ENCODE measurements at places on chromosomes 3 and 15.

DNA sequence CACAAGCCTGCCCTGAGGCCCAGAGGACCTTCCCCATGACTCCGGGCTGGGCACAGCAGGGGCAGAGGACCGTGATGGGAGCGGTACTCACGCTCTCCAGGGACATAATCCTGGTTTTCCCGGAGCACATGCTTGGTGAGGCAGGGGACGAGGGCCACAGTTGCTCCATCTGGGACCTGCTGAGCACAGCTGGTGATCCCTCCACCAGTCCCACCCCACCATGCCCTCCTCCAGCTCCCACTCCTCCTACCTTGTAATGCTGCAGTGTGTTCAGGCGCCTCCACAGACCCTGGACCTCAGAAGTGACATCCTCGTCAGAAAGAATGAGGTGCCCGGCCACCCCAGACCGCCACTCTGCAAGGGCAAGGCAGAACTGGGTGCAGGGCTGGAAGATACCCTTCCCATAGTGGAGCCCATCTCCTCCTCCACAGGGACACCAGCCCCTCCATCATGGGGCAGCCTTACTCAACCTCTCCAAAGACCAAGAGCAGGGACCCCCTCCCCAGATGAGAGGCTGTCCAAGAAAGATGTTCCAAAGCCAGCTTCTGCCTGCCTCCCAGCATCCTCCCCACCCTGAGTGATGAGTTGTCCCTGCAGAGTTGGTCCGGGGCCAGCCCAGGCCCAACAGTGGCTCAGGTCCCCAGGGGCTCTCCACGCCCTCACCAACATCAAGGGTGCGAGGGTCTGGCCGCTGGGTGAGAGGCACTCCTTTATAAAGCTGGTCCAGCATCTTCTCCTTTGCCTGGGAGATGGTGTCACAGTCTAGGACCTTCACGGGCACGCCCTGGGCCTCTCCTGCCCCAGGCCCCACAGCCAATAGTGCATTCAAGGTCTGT is 19.5 kb downstream of the PLXNB1 start:
- no peak for DNase-seq

DNA sequence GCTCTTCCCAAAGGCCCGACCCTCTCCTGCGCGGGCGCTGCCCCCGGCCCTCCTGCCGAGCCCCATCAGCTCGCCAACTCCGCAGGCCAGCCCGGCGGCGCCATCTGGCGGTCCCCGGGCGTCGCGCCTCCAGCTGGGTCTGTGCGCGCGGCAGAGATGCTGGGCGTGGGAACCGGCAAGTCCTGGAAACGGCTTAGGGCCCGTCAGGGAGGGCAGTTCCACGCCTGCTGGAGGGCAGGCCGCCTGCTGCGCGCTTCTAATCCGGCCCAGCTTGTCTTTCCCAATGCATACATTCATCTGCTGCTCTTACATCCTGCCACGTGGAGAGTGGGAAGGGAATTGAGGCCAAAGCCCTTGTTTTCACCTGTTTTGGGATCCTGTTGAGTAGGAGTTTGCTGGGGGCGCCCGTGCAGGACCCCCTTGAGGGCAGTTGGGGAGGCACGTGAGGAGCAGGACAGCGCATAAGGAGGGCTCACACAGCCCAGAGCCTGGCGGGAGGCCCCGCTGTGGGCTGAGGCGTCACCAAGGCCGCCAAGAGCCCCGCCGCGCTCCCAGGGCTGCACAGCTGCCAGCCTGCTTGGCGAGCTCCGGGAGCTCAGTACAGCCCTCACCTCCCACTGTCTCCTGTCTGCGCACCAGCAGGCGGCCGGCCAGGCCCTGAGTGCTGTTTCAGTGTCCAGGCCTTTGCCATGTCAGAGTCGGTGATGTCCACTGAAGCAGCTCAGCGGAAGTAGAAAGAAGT is 165.6 kb downstream of the NSMCE3 start:
- DNase-seq: peak; percentile 69

DNA sequence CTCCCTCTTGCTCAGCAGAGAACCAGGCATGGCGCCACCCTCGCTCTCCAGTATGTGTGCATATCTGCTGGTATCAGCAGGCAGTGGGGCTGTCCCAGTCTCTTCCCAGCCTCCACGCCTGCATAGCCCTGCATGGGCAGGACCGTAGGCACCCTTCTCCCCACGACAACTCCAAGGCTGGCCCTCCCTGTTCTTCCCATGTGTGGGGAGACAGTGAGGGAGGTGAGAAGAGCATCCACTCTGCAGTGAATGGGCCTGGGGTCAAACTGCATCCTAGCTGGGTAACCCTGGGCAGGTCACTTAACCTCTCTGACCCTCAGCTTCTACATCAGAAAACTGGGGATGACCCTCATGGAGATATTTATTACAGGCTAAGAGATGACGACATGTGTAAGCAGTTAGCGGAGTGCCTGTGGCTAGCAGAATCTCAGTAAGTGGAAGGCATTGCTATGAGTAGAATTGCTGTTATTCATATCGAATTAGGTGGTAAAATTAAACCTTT is 13.3 kb upstream of the SSUH2 start:
- DNase-seq: no peak

DNA sequence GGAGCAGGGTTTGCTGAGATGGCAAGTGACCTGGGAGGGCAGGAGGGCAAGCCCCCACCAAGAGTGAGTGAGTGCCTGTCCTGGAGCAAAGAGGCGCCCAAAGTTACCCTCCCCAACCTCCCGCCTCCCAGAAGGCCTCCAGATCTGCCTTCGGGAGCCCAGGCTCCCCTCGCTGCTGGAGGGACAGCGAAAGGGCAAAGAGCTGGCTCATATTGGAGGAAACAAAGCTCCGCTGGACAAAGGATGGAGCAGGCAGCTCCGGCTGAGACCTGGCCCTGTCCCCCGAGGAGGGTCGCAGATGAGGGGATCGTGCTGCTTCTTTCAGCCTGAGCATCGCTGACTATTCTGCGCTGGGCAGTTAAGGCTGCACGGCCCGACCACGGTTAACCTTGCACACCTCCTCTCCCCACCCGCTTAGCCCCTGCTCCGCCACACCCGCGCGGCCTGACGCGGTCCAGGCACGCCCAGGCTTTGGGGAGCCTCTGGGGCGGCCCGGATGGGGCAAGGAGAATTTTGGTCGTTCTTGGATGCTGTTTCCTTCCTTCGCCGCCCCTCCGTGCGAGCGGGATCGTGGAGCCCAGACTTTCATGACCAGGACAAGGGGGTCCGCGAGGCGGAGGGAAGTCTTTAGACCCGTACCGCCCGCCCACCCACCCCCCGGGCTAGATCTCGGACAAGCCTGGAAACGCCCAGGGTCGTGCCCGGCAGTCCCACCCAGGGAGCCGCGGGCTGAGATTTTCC is 651 bp downstream of the PLCD1 start:
- DNase-seq: no peak

GRCh38 chr15:63049783-63050371 is 7.3 kb downstream of the TPM1 start:
- DNase-seq: no peak

DNA sequence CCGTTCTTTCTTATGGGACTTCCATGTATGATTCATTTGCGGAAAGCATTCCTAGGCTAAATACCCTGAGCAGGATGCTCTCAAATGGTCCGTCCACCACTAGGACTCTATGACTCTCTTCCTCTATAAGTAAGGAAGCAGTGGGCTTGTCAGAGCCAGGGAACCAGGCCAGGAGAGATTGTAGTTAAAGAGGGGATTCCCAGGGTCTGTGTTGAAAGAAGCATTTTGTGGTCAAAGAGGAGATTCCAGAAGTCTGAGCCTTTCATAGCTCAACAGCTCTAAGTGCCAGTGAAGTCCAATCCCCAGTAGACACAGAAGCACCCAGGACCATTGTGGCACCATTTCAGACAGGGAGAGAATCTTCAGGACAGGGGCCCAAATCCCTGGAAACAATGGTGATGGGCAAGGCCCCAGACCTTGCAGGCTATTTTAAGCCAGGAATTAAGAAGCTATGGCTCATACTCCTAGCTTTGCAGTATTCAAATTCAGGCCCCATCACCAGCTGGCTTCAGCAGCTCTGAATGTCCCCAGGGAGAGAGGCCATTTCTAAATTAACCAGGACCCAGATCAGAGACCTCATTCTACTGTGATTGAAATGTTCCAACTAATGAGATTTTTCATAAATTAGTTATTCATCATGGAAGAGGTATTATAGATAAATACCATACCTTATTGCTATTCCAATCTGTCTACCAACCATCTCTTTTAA is 81.7 kb downstream of the CD47 start:
- DNase-seq: no peak

DNA sequence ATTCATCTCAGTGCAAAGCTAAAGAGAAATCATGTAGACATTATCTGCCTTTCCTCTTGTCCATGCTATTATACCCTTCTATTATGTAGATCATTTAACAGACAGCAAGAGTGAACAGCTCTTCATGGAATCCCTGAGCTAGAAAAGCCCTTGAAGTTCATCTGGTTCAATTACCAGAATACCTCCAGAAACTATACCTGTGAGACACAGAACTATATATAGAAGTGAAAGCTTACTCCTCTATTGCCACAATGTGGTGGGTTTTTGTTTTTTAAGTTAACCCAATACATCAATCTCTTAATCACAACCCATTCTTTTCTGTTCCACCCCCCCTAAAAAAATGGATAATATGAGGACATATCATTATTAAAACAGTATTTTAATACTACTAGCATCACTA is 347.7 kb downstream of the PLCL2 start:
- no peak for DNase-seq

GRCh38 chr3:194185221-194185620 is 49.3 kb downstream of the HES1 start:
- no peak for DNase-seq

- no peak for DNase-seq
Measured at GRCh38 chr15:37097144-37097919, 3.0 kb downstream of the MEIS2 start.

DNA sequence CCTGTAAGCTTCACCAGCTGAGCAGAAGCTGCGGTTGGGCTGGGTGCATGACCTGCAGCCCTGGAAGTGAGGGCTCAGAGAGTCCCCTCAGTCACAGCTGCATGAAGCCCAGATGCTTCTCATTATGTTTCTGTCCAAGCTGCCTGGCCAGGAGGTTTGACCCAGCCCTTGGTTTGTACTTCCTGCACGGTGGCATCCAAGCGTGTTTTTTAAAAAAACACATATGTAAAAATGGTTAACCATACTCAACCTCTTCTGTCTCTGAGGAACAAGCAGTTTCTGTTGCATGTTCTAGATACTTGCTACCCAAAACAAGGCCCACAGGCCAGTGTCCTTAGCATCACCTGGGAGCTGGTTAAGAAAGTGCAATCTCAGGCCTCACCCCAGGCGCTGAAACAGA is 76.0 kb upstream of the ATP10A start:
- no peak for DNase-seq

DNA sequence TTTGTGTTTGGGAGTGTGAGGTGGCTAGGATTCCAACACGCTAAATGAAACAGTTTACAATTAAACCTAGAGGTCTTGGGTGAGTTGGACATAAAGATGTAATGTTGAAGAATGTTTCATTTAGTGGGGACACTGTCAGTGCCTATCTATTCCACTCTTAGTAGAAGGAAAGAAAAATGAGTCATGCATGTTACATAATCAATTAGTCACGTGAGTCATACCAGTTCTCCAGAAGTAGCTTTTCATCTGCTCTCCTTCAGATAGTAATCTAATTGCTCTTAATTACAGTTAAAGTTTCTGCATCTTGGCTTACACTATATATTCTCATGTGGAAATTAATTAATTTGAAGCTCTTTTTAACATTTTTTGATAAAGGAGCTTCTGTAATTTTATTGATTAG is 115.7 kb upstream of the P2RY1 start:
- no peak for DNase-seq

GRCh38 chr3:197336348-197336747 is 37.9 kb upstream of the DLG1 start:
- no peak for DNase-seq

DNA sequence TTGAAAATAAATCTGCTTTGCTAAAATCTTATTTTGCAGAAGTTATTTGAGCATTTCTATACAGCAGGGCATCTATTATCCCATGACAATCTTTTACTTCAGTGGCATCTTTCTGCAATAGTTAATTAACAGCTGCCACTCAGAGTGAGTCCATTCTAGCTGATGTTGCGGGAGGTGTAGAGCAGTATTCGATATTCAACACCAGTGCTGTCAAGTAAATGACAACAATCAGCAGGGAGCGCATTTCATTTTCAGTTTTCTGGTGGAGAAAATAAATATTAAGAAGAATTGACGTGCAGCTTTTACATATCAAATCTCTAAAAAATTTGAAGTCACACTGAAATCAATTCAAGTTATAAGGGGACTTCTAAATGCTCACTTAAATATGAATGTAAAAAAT is 286.2 kb downstream of the CTNNB1 start:
- no peak for DNase-seq

GRCh38 chr15:76440441-76440840 is 103.9 kb downstream of the ISL2 start:
- no peak for DNase-seq

DNA sequence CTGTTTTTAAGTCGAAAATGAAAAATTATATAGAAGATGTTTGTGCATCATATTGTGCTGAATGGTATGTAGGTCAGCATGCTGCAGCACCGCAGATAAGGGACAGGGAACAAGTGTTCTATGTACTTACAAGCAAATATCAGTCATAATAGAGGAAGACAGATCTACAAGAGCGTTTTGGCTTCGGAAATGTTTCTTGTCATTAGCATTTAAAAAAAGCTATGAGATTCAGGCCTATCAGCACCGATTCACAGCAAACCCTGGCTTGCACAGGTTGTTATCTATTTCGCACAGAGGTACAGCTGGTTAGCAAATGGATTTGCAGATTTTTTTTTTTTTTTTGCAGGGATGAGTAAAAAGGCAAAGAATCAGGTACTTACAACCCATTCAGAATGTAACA is 204.2 kb upstream of the TBC1D5 start:
- DNase-seq: no peak

- no peak for DNase-seq
Measured at GRCh38 chr3:195443391-195443989, 670 bp upstream of the ACAP2 start.

DNA sequence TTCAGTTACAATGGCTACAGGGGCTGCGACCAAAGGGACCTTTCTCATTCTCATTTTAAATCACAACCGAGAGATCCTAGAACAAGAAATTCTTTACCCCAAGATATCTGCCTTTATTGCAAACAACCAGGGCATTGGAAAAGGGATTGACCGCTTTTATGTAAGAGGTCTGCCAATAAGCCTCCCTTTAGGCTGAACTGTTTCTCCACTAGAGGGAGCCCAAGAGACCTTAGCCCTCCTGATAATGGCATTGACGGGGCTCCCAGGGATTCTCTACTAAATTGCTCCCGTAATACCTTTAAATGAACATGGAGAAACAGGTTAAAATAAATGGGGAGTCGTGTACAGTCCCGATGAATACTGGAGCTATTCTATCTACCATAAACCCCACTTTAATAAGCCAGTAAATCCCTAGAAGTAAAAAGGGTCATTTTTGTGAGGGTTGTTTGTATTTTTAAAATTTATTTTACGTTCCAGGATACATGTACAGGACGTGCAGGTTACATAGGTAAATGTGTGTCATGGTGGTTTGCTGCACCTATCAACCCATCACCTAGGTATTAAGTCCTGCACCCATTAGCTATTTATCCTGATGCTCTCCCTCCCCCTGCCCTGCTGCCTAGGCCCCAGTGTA is 7.5 kb upstream of the IGSF10 start:
- no peak for DNase-seq

- no peak for DNase-seq
Measured at GRCh38 chr3:108182339-108182738, 39.9 kb downstream of the IFT57 start.

- DNase-seq: no peak
Measured at GRCh38 chr3:31634476-31634875, 101.8 kb downstream of the STT3B start.

- DNase-seq: no peak
Measured at GRCh38 chr3:195788711-195789581, 22.8 kb downstream of the MUC4 start.
